ENCODE measurements at places on chromosomes 7 and 10. TPM values are rescaled to one million over a fixed set of nuclear protein-coding genes. Genes with fewer than 3 reads are reported as not detected.

The ADAM8 gene
- 2.2 TPM for total RNA-seq

The DGKI gene
- total RNA-seq, result 0.19 TPM

The ZNF479 gene
- not detected for total RNA-seq

The FXYD4 gene
- total RNA-seq, result not detected

The ACHE gene
- 2.3 TPM for total RNA-seq

All from A549 treated with AZD2906 at 1 μM for 4 hours (cell line).